ENCODE measurements at places on chromosomes 2 and 18. TPM values are rescaled to one million over a fixed set of nuclear protein-coding genes. Genes with fewer than 3 reads are reported as not detected.

The SLC5A7 gene
- under 0.01 TPM for total RNA-seq

The SP100 gene
- total RNA-seq = 252 TPM

The TMEM37 gene
- not detected for total RNA-seq

The GPR45 gene
- total RNA-seq = not detected

The WNT10A gene
- 1.5 TPM for total RNA-seq

The CROCC2 gene
- total RNA-seq = not detected

The UGT1A5 gene
- not detected for total RNA-seq

The FAP gene
- not detected for total RNA-seq

The CD8A gene
- total RNA-seq = 25.6 TPM

The CYBRD1 gene
- total RNA-seq = 7.5 TPM

The KCNE4 gene
- total RNA-seq = under 0.01 TPM

The VAPA gene
- 370 TPM for total RNA-seq

The GALR1 gene
- total RNA-seq = under 0.01 TPM

The CD226 gene
- total RNA-seq = 64.1 TPM

The NDC80 gene
- 8.6 TPM for total RNA-seq

The TUBB8B gene
- total RNA-seq = not detected

The PDCD1 gene
- total RNA-seq = 2.0 TPM

The SLC30A3 gene
- not detected for total RNA-seq

The CKAP2L gene
- total RNA-seq = 0.21 TPM

The AQP12B gene
- total RNA-seq = not detected

The SS18 gene
- 85.8 TPM for total RNA-seq

The ZNF396 gene
- total RNA-seq = 0.52 TPM

The ENOSF1 gene
- 16.1 TPM for total RNA-seq

The QPCT gene
- total RNA-seq = 49.5 TPM

The HEATR5B gene
- 32.5 TPM for total RNA-seq

The RBKS gene
- total RNA-seq = 12.1 TPM

The EVX2 gene
- total RNA-seq = not detected

The DSC1 gene
- total RNA-seq = 4.5 TPM

The IL1RL1 gene
- 2.7 TPM for total RNA-seq

The C1GALT1C1L gene
- total RNA-seq = not detected

Measured in mononuclear cell (primary cell).